Stimulated activated CD4-positive, alpha-beta T cell treated with anti-CD3 and anti-CD28 coated beads, Interleukin-2, amount 100 ng/mL, for 24 hours (primary cell): ENCODE measurements at places on chromosomes 2 and 18.

GRCh38 chr2:171490577-171490976 is 31.7 kb upstream of the CYBRD1 start:
- no peak for DNase-seq

- DNase-seq, result no peak
Measured at GRCh38 chr2:240644859-240645301, 19.6 kb downstream of the GPR35 start.

DNA sequence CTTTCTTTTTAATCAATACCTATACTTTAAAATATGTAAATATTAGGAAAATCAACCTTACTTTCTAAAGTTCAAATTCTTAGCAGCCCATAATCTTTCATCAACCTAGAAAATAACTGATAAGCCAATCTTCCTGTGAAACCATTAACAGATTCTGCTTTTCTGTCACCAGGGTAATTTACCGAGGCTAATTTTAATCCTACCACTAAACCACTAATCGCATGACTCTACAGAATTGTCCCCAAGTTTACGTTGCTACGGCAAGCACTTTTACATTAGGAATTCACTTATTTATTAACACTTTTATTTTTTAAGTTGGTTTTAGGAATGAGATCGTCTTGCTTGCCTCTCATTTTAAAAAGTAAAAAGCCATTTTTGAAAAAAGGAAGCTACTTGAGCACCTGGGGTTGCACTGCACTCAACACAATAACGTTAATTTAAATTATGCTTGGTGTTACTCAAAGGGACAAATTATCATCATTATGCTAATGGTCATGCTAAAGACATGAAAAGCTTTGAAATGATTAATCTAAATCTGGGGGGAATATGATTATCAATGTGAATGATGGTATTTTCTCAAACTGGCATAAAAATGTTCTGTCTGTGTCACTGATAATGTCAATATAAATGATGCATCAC is 10.2 kb downstream of the ZNF516 start:
- DNase-seq, result no peak

GRCh38 chr18:13514558-13514957 is 211.8 kb downstream of the FAM210A start:
- DNase-seq, result no peak
